ENCODE measurements at places on chromosomes 1 and 21. TPM values are rescaled to one million over a fixed set of nuclear protein-coding genes. Genes with fewer than 3 reads are reported as not detected.

DNA sequence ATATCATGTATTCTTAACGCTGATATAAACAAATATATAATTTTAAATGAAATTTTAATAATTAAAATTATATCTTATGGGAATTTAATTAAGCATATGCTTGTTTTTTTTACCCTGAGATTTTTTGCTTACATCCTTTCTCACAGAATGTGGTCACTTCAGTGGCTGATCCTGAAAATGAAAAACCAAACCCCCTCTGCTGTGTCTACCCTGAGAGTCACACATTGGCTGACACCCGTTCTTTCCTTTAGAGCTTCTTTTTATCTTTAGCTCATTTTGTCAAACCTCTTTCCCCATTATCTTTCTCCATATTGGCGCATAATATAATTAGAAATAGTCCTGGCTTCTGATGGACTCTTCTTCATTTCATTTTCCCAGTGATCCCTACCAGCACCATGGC, 10.8 kb upstream of the CACYBP start:
- no peak for DNase-seq

DNA sequence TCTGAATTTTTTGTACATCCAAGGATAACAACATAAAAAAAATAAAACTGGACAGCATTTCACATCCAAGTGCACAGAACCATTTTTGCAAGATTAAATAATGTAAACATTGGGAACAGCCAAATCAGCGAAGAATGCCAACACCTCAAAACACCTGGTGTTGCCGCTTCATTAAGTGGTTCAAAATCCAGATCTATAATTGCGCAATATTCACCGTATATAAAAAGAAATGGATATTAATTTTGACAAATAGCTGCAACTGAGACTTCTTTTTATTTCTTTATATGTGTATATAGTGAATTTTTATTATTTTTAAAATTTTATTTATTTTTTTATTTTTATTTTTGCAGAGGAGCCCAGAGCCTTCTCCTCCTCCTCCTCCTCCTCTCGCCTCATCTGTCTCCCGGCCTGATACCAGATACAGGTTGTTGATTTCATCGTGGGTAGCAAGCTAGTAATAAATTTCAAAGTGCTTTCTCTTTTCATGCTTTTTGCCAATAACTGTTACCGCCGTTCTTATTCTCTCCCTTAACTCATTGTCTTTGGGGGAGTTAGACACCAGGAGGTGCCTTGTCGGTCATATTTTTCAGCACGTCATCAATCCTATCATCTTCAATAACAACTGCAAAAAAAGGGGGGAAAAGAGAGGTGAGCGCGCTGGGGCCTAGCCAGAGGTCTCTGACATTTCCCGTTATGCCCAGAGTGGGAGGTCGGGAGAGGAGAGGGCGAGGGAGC, 2.7 kb downstream of the CAMK2N1 start:
- DNase-seq, result no peak

DNA sequence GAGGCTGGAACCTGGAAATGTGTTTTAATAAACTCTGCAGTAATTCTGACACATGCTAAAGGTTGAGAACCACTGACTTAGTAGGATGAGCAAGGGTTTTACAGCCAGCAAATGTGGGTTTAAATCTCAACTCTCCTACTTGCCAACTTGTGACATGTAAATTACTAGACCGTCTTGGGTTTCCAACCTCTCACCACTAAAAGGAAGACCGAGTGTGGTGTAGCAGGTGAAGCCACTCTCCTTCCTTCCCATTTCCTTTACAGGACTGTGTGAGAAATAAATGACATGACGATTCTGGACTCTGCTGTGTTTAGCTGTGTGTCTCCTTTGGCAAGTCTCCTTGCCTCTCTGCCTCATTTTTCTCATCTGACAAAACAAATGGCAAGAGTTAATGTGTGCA, 49.5 kb upstream of the DNAJC6 start:
- DNase-seq, result no peak

GRCh38 chr1:192726820-192727504, 81.9 kb upstream of the RGS2 start:
- DNase-seq, result no peak

GRCh38 chr1:180849031-180849775, 63.5 kb upstream of the KIAA1614 start:
- DNase-seq, result no peak

Gene MAN1C1
- 0.26 TPM for total RNA-seq

Gene KANK4
- total RNA-seq, result not detected

Data from dermis microvascular lymphatic vessel endothelial cell (primary cell).